ENCODE measurements at places on chromosomes 11 and 22.

DNA sequence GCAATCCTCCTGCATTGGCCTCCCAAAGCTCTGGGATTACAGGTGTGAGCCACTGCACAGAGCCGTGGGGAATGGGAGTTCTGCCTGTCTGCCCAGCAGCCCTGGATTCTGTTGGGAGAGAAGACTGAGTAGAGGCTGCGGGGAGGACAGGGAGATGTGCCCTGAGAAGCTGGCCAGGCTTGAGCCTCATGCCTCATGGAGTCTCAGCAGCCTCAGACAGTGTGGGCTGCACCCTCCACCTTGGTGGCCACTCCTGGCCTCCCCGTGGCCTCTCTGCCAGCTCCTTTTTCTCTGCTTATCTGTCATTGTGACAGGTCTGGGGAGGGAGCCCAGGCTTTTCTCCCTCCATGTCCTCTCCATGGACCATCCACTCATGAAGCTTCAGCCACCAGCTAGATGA lies 43.2 kb downstream of the DKK3 start:
- DNase-seq = no peak

GRCh38 chr11:108788565-108789199 lies 123.8 kb downstream of the DDX10 start:
- DNase-seq = no peak

GRCh38 chr11:3914805-3915204 lies 59.3 kb downstream of the STIM1 start:
- DNase-seq = no peak

GRCh38 chr22:48373626-48374173 lies 1454.0 kb downstream of the BRD1 start:
- no peak for DNase-seq

DNA sequence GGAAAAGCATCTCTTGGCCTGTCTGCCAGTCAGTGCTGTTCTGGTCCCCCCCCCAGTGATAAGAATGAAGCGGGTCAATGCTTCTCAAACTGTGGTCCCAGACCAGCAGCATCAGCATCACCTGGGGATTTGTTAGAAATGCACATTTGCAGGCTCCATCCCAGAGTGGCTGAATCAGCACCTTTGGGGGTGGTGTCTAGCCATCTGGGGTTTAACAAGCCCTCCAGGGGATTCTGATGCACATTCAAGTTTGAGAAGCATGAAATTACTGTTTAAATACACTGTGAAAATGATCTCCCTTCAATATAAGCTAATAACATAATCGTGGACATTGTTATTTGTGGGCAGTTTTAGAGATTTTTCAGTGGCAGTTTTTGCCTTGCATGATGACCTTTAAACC lies 133.5 kb downstream of the MYO18B start:
- no peak for DNase-seq

GRCh38 chr22:32830473-32830872 lies 29.0 kb downstream of the TIMP3 start:
- no peak for DNase-seq

DNA sequence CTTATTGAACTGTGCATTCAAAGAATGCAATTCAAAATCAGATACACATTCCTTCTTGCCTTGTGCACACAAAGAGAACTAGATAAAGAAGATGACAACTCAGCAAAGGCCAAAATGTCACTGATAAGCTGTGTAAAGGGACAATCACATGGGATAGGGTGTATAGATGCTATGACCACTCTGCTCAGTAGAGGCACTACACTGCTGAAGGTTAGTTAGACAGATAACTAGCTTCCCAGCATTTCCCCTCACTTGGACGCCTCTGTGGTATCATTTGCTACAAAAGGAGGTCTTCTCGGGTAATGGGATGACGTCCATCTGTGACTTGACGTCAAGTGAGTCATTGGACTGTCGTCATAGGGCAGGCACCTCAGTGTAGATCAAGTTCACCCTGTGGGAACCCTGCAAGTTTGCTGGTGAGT lies 424.9 kb upstream of the CCDC90B start:
- no peak for DNase-seq

DNA sequence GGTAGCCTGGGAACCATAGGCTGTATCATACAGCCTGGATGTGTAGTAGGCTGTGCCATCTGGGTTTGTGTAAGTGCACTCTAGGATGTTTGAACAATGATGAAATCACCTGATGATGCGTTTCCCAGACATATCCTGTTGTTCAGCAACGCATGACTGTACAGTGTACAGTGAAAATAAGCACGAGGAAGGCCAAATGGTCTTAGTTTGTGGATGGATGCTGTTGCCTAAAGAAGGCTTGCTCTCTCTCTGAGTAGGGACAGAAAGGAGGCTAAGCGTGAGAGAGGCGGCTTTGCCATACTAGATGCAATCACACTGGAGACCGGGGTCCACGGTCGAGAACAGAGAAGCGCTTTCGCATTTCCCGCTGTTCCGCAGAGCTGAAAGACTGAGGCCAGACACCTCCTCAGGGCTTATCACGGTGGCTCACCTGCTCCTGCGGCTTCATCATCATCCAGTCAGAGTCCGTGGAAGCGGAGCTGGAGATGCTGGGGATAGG lies 27.6 kb upstream of the APLP2 start:
- DNase-seq = no peak

DNA sequence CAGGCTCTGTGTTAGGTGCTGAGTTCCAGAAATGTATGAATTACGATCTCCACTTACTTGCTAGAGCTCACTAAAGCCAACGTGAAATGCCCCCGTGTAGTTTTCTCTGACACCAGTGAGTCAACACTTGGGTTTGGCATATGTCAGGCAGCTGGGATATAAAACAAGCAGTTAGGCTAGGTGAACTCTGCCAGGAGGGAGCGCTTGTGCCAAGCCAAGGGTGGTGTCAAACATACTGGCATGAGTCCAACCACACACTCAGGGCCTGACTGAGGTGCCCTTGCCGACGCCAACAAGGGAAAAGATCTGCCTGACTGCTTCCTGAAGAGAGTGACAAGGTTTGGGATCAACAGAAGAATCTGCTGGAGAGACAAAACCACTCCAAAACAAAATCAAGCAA lies 167.8 kb upstream of the NARS2 start:
- peak; percentile 23 for DNase-seq

DNA sequence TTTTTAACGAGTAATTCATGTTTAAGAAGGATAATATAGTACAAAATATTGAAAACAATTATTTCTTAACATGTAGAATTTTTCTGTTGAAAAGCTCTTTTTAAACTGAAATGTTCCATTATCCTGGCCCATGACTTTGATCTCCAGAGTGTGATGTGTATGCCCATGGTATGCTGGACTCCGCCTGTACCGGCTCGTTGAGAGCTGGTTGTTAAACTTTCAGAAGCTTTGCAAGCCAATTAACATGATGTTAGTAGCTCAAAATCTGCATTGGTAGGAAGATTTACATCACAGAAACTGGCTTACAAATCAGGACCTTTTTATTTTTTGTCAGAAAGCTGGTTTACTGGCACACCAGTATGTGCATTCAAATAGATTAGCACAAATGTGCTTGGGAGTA lies 15.0 kb downstream of the SIK2 start:
- DNase-seq = no peak

DNA sequence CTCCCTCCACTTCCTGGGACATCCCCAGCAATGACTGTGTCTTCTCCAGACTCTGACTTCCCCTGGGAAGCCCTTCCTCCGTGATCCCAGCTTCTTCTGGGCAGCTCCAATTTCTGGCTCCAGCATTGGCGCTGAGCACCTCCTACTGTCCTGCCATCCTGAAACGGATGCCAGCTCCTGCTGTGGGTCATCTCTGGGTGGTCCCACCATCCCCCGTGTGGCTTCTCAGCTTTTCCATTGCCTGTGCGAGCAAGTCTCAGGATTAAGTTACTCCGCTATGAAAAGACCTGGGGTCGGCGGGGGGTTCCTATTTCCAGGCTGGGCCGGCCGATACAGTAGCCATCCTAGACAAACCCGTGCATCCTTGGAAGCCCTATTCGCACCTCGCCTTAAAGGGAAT lies 55.4 kb upstream of the FADD start:
- no peak for DNase-seq

GRCh38 chr11:64999478-64999877 lies 2.7 kb upstream of the BATF2 start:
- no peak for DNase-seq

DNA sequence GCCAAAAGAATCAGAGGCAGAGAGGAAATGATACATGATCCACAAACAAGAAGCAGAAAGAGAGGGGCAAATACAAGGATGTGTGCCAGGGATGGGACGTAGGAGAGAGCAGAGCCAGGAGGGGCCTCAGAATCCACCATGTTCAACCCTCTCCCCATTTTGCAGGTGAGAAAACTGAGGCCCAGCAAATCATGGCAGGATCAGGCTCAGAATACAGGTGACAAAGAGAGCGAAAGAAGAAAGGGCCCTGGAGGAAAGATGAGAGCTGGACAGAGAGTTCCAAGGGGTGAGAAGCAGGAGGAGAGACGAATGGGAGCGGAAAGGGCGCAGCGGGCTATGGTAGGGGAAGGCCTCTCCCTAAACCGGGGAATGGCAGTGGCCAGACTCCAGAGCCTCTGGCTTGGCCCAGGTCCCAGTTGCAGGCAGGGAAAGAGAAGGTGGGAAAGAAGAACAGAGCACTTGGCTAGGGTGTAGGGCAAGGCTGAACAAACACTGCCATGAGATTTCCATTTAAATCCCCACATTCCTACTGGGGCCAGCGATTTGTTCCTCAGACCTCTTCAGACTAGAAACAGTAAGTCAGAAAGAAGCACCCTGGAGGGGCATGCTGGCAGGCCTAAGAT lies 44.4 kb upstream of the TSKU start:
- DNase-seq = no peak

GRCh38 chr22:37299969-37300509 lies 17.7 kb downstream of the CYTH4 start:
- DNase-seq = no peak

- DNase-seq = no peak
These were observed 595.1 kb upstream of the CCDC179 start for GRCh38 chr11:23455321-23455891.

GRCh38 chr11:61117168-61117520 lies 14.9 kb downstream of the CD5 start:
- DNase-seq = no peak

All from NCI-H2081 treated with DMSO at 0.1 percent for 48 hours (cell line).